ENCODE measurements at places on chromosomes 11 and 22.

- DNase-seq = no peak
Observed at GRCh38 chr11:73388265-73389133, 12.3 kb downstream of the RELT start.

- no peak for DNase-seq
Observed at GRCh38 chr11:113045146-113045545, 83.9 kb downstream of the NCAM1 start.

DNA sequence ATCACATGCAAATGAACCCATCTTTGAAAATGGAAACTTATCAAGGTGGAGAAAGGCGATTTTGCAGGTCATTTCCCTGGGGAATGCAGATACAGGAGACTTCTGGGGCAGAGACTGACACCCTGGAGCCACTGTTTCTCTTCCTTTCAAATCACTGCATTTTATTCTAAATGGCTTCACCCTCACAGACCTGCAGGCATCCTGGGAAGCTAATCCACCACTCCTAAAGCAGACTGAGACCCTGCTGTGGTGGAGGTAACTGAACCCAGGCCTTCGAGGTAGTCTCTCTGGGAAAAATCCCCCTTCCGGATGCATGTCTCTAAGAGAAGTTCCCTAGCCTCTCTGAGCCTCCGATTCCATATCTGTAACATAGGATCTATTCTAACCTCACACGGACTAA lies 20.9 kb upstream of the CSNK2A3 start:
- no peak for DNase-seq

GRCh38 chr11:2807801-2808241 lies 77.8 kb downstream of the CDKN1C start:
- DNase-seq = no peak

- DNase-seq = no peak
Observed at GRCh38 chr11:65487467-65488272, 11.2 kb upstream of the MALAT1 start.

DNA sequence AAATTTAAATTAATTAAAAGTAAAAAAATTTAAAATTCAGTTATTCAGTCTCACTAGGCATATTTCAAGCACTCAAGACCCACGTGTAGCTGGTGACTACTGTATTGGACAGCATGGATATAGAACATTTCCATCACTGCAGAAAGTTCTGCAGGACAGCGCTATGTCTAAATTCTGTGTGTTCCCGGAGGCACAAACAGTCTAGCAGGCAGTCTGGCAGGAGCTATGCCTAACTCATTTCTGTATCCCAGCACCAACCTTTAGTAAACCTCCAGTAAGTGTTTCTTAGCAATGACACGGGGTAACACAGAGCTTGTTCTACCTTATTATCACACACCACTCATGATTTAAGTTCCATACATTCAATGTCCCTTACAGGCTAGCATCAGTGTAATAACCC lies 48.5 kb downstream of the FAM168A start:
- no peak for DNase-seq
